ENCODE measurements at places on chromosomes 4 and X. TPM values are rescaled to one million over a fixed set of nuclear protein-coding genes. Genes with fewer than 3 reads are reported as not detected.

Gene ZBTB49
- 3.6 TPM for total RNA-seq

- no peak overlapping the region for H3K4me3 ChIP-seq
- no peak overlapping the region for H3K27ac ChIP-seq
- no peak for DNase-seq
- H3K4me1 ChIP-seq: no peaks in the 10 kb centered on the region
- no peaks in the 10 kb centered on the region for H3K27me3 ChIP-seq
These were observed 481.3 kb downstream of the NAF1 start for GRCh38 chr4:162685410-162685809.

GRCh38 chrX:52271206-52271605 is 86.5 kb downstream of the MAGED4 start:
- H3K27ac ChIP-seq: no peak overlapping the region
- H3K36me3 ChIP-seq: no peaks in the 10 kb centered on the region
- H3K4me1 ChIP-seq: no peaks in the 10 kb centered on the region
- DNase-seq: no peak
- H3K4me3 ChIP-seq: no peak overlapping the region

DNA sequence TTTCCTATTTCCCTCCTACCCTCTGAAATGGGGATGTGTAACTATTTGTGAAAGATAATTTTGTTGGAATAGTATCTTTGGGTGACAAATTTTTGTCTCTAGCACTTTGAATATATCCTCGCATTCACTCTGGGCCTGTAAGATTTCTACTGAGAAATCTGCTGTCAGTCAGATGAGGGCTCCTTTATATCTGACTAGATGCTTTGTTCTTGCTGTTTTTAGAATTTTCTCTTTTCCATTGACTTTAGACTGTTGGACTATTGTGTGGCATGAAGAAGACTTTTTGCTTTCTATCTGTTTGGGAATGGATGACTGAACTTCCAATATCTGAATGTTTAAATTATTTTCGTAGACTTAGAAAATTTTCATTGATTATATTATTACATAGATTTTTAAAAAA is 54.2 kb upstream of the GRID2 start:
- H3K4me3 ChIP-seq: no peak overlapping the region
- no peaks in the 10 kb centered on the region for H3K27me3 ChIP-seq
- DNase-seq: no peak
- no peak overlapping the region for H3K27ac ChIP-seq
- H3K36me3 ChIP-seq: no peaks in the 10 kb centered on the region

DNA sequence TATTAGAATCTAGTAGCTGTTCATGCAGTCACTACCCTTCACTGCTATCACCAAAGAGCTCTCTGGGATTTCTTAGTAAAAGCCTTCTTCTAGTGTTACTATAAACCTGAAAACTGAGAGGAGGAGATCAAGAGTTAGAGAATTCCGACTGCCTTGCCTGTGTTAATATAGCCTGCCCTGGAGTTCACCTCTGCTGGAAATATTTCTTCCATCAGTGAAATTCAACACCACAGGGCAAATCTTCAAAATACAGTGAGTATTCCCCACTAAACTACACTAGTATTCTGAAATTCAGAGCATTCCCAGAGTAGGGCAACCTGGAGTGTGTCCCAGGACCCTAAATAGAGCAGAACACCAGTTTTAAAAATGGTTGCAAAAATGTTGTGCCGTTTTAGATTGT is 301.1 kb downstream of the ARHGAP24 start:
- no peak overlapping the region for H3K4me3 ChIP-seq
- DNase-seq: no peak
- no peak overlapping the region for H3K27ac ChIP-seq
- peaks cover 10% of the 10 kb centered on the region for H3K4me1 ChIP-seq
- H3K27me3 ChIP-seq: no peaks in the 10 kb centered on the region

Data from suprapubic skin (tissue), 4 donors.